Airway epithelial cell (primary cell): ENCODE measurements at places on chromosomes 3 and 15. TPM values are rescaled to one million over a fixed set of nuclear protein-coding genes. Genes with fewer than 3 reads are reported as not detected.

Gene ARRDC4
- 46.3 and 47.1 TPM in 2 replicates for total RNA-seq

Gene EIF4A2
- total RNA-seq, result 227 and 236 TPM in 2 replicates

Gene WNT5A
- total RNA-seq, result 9.6 and 17.0 TPM in 2 replicates

Gene P3H2
- total RNA-seq, result 5.3 and 5.4 TPM in 2 replicates

Gene TRPM1
- total RNA-seq, result 0.07 TPM in 1 of 2 replicates, not detected in the other

Gene MESP2
- total RNA-seq, result 0.37 and 0.42 TPM in 2 replicates

Gene CPLX3
- not detected in 2 replicates for total RNA-seq

Gene TYRO3
- total RNA-seq, result 5.7 and 11.5 TPM in 2 replicates

Gene COL8A1
- total RNA-seq, result 5.6 and 6.8 TPM in 2 replicates

Gene DPPA2
- total RNA-seq, result not detected in 2 replicates

Gene FSIP1
- 0.42 TPM in 1 of 2 replicates, not detected in the other for total RNA-seq

Gene PPP1R2
- total RNA-seq, result 35.3 and 52.7 TPM in 2 replicates

Gene SLC33A1
- total RNA-seq, result 21.8 and 25.5 TPM in 2 replicates

Gene MUSTN1
- 0.79 TPM in 1 of 2 replicates, not detected in the other for total RNA-seq

Gene LRRC3B
- not detected in 2 replicates for total RNA-seq

Gene EMC7
- total RNA-seq, result 34.7 and 41.8 TPM in 2 replicates

Gene GLT8D1
- 50.4 and 59.9 TPM in 2 replicates for total RNA-seq

Gene HEMK1
- 14.0 and 15.9 TPM in 2 replicates for total RNA-seq

Gene USP4
- 7.4 and 11.6 TPM in 2 replicates for total RNA-seq

Gene NUP210
- 0.21 TPM in 1 of 2 replicates, not detected in the other for total RNA-seq
